ENCODE measurements at places on chromosomes 5 and 9. TPM values are rescaled to one million over a fixed set of nuclear protein-coding genes. Genes with fewer than 3 reads are reported as not detected.

FOXI1 gene
- not detected for total RNA-seq

HCN1 gene
- total RNA-seq, result not detected

DNA sequence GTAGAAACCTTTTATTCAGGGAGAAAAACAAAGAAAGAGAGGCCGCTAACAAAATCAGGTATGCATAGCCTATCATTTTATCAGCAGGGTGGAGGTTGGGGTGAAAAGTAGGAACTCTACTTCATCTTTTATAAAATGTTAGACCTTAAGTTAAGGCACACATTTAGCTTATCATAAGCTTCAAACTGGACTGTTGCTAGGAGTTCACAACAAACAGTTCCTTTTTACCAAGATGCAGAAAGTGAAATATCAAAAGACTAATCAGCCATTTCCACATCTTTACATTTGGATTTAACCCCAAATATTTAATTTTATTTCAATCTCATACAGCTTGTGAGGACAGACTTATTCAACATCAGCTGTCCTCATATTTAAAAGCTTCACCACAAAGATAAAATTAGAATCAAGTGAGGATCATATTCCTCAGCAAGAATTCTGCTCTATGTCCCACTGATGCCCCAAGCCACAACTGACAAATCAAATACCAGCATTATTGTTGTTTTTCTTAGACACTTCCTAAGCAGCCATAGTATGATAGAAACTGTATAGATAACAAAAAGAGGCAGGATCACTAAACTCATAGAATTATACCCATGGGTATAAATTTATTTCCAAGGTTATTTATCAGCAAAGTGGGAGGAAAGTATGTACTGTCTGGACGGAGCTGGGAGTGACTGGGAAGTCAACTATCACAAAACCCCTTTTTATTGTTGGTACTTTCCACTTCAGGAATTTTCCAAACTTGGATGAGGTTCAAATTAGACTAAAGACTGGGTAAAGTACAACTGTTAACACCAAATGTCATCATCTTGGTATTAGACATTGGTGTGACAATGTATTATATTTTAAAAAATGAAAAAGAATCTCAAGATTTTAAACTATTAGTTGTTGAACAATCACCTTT, 29.9 kb upstream of the MYOT start:
- peaks cover 47% of the 10 kb centered on the region for H3K4me1 ChIP-seq
- H3K36me3 ChIP-seq, result peaks cover 4% of the 10 kb centered on the region
- no peaks in the 10 kb centered on the region for H3K27me3 ChIP-seq
- no peak overlapping the region for H3K27ac ChIP-seq
- DNase-seq, result no peak
- no peak overlapping the region for H3K4me3 ChIP-seq

- H3K36me3 ChIP-seq, result no peaks in the 10 kb centered on the region
- no peak for DNase-seq
- H3K27ac ChIP-seq, result no peak overlapping the region
- no peaks in the 10 kb centered on the region for H3K27me3 ChIP-seq
These were observed 21.8 kb downstream of the AQP7 start for GRCh38 chr9:33380390-33381094.

DNA sequence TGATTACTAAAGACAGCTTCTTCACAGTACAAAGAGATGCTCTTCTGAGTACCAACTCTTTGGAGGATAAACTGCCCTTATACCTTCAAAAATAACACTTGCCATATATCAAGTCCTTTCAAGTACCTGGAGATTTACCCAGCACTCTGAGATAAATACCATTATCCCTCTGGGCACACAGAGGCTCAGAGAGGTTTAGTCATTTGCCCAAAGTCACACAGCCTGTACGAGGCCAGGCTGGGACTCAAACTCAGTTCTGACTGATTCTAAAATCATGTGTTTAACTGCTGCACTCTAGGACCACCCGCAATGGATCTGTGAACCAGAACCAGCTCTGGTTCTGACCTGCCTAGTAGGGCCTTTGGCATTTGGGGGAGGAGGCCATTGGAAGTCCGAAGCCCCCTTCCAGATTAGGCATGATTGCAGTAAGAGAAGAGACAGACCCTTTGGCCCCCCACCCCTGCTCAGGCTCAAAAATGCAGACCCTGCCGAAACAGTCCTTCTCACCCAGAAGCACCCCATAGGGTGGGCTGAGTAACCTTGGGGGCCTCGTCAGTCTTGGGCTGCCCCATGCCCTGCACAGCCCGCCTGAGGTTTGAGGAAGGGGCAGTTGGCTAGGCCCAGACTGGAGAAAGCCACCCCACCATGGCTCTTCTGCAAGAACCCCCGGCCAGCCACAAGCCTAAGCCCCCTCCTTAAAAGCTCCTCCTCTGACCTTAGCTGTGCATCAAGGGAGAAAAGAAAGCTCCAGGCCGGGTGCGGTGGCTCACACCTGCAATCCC, 32.8 kb upstream of the IL17B start:
- H3K36me3 ChIP-seq, result no peaks in the 10 kb centered on the region
- H3K4me1 ChIP-seq, result peaks cover 9% of the 10 kb centered on the region
- H3K4me3 ChIP-seq, result no peak overlapping the region
- no peak overlapping the region for H3K27ac ChIP-seq
- no peak for DNase-seq

All from Calu3 (cell line).